Epithelial cell of esophagus (primary cell): ENCODE measurements at places on chromosomes 2 and 18.
A peak's percentile ranks its signal among the peaks of the same experiment; 100 is the strongest.

DNA sequence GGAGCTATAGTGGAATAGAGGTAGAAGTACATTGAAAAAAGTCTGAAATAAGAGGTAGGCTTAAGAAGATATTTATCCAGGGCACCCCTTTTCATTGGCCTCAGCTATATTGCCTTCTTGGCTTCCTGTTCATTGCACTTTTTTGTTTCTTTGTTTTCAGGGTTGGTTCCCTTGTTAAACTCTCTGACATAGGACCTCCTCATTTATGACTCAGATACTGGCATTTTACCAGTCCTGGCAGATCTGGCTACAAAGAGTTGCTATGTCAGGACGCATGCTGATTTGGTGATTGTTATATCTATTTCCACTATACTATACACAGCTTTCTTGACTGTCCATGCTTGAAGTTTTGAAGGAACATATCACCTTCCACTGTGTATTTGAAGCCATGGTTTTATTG, 60.0 kb downstream of the GCA start:
- DNase-seq: peak; percentile 75

DNA sequence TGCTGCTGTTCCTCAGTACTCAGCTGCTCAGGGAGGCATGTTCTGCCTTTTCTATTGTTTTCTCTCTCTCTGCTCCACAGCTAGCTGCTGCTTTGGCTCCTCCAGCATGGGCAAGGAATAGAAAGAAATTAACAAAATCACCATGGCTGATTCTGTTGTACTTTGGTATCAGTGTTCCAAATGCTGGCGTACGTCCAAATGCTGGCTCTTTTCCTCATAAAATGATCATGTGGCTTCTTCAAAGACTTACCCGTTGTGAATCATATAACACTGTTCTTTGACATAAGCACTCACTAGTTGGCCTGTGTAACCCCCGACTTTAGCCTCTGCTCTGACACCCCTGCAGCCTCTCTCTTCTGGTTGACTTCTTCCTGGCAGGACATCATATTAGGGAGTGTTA, 547.6 kb downstream of the CPS1 start:
- DNase-seq: peak; percentile 2

DNA sequence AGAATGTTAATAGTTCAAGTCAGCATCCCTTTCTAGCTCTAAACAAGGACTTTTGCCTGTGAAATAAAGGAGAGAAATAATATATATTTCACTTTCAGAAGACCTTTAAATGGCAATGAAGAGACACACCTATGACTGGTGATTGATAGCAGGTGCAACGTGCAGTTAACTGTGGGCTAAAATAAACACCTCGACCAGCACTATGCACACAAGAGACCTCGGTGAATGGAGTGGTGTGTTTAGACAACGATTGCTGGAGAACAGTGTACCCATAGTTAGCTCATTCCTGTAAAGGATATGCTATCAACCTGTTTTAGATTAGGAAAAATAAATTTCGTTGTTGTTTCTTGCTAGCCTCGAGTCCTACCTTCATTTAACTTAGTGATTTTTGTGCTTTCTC, 143.4 kb downstream of the NR4A2 start:
- no peak for DNase-seq

- DNase-seq: no peak
Measured at GRCh38 chr2:150846691-150847090, 359.2 kb upstream of the RND3 start.

DNA sequence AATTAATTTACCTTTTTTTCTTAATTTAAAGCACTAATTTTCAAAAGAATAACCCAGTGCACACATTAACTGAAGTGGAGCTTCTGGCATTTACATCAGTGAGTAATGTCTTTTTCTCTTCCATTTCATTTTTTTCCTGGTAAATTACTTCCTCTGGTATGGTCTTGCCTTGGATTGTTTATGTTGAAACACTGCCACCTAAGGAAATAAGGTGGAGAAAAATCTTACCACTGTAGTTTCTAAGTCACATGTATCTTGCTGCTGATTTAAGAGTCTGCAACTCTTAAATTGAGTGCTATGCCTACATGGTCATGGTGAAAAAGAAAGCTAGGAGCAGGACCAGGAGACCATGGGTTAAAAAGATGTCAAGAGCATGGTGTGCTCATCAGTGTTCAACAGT, 51.0 kb downstream of the TTC27 start:
- DNase-seq: no peak

DNA sequence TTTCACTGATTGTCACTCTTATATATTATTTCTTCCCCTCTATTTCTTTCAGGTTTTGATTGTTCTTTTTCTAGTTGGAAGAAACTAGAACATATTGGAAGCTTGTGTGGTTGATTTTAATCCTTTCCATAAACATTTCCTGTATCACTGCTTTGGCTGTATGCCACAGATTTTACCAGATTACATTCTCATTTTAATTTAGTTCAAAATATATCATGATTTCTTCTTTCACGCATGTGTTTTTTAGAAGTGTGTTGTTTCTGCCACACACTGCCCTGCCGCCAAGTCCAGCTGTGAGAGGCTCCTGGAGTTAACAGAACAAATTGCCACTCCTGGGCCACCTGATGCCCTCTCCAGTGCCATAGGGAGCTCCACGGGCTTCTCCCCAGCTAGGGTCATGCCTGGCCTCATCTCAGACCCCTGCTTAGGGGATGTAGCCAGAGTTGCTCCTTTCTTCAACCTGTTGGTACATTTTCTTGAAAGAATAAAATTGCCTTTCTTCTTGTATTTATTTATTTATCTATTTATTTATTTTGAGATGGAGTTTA, 206.2 kb upstream of the COPS8 start:
- no peak for DNase-seq

GRCh38 chr18:61348230-61348629, 15.0 kb downstream of the CDH20 start:
- no peak for DNase-seq

GRCh38 chr18:44841752-44842587, 161.3 kb downstream of the SETBP1 start:
- no peak for DNase-seq

- DNase-seq: peak; percentile 91
Measured at GRCh38 chr2:190979906-190980629, 33.9 kb downstream of the STAT1 start.

GRCh38 chr18:12857991-12858544, 26.0 kb downstream of the PTPN2 start:
- peak; percentile 46 for DNase-seq
